ENCODE measurements at places on chromosomes 16 and 17.
A peak's percentile ranks its signal among the peaks of the same experiment; 100 is the strongest.

- DNase-seq, result no peak
Measured at GRCh38 chr17:39462631-39463375, 1.5 kb downstream of the CDK12 start.

- no peak for DNase-seq
Measured at GRCh38 chr17:77869665-77870132, 88.8 kb upstream of the TNRC6C start.

GRCh38 chr17:1232786-1233185 lies 37.5 kb upstream of the BHLHA9 start:
- no peak for DNase-seq

- DNase-seq, result no peak
Measured at GRCh38 chr17:1546292-1546922, 16.2 kb downstream of the PITPNA start.

DNA sequence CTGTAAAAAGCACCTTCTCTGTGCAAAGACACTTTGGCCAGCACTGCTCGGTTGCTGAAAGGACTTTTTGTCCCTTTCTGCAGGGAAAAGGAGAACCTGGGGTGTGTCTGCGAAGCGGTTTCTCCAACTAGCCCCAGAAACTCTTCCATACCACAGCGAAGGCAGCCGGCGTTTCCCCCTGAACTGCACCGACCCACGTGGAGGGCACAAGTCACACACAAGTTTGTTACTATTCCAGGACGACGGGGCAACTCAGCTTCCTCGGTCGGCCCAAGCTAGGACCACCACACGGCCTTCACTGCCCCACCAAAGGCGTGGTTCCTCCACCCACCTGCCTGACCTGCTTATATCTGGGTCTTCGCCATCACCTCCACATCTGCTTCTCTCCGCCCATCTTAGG lies 1.9 kb downstream of the RTN4RL1 start:
- no peak for DNase-seq

GRCh38 chr17:55806745-55807495 lies 56.1 kb downstream of the PCTP start:
- no peak for DNase-seq

GRCh38 chr16:81181013-81181720 lies 57.3 kb upstream of the BCO1 start:
- DNase-seq, result no peak

- no peak for DNase-seq
Measured at GRCh38 chr16:83458612-83459011, 349.2 kb upstream of the HSBP1 start.

DNA sequence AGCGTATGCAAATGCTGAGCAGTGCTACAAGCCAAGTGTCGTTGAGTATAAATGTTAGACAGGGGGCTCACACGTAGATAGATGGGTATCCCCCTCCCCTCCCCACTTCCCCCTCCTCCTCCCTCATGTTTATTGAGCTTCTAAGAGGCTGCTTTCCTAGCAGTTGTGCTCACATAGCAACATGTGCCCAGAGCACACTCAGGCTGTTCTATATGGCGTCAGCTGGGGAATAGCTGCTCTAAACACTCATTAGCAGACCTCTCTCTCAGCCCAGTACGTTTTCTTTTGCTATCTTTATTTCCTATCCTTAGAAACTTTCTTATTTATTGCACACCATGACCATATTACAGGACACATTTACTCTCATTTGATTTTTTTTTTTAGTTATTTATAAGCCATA lies 1.8 kb downstream of the KCNJ2 start:
- no peak for DNase-seq

DNA sequence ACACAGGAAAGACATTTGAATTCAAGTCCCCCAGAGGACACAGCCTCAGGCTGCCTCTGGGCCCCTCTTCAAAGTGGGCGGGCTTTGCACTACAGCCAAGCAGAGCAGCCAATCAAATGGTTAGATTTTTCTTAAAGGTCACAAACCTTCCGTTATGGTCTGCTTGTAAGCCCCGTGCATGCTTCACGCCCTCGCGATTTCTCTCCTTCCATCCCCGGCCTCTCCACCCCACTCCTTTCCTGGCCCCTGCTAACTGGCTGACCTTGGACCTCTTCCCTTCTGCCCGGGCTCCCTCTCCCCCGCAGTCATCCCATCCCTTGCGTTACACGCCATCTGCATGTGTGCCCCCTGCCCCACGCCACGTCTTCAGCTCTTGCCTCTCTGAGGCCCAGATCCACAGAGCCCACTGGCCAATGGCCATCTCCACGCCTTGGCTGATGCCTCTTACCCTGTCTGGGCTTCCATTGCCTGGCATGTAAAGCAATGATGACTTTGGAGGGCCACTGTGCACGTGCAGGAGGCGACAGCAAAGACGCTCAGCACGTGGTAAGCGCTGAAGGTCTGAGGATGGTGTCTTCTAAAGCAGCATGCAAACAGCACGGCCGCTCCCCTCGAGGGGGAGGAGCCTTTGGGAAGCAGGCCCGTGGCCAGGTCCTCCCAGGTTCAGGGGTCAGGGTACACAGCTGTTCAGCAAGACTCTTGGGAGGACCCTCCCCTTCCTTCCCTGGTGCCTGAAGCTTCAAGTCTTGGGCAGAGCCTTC lies 86.8 kb downstream of the ZDHHC7 start:
- DNase-seq, result no peak

GRCh38 chr16:47722046-47722445 lies 260.9 kb downstream of the PHKB start:
- no peak for DNase-seq

DNA sequence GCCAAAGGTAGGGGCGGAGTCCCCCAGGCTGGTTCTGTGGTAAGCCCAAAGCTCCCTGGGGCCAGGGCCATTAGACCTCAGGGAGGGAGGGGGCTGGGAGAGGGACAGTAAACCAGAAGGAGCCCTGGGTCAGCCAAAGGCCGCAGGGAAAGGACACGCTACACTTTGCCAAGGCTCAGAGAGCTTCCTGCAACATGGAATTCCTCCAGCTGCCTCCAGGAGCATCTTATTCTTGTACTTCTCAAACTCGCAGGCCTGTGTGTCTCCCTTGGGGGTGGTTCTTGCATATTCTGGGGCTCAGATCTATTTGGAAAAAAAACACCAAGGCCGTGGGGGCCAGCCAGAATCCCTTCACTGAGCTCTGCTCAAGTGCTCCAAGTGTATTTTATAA lies 25.1 kb downstream of the AKAP1 start:
- no peak for DNase-seq

GRCh38 chr17:45686250-45686649 lies 97.9 kb upstream of the CRHR1 start:
- DNase-seq, result no peak

DNA sequence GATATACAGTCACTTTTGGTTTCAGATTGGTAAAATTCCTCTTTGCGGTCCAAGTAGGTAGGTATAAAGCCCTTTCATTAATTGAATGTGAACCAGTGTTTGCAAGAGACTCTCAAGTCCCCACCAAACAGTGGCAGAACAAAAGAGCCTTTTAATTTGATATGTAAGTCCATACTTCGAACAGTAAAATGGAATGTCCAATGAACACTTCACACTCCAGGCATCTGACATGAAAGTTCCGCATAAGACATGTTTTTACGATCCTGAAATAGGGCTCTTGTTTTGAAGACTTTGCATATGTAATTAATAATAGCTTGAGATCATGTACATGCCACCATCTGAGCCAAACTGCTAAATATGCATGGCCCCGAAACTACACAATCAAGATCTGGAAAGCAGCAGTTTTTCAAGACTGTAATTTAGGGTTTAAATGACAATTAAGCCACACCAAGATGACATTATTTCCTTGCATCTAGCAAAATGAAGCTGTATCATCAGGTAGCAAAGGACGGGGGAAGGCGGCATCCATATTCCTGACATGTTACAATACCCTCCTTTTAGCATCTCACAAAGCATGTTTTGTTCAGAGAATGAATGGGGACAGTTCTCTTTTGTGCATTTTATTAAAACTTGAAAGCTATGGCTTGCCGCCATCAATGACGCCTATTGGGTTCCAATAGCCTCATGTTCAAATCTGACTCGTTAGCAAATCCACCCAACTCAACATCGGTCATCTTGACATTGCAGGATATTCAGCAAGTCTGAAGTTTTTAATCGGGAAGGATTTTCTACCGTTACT lies 39.4 kb downstream of the LITAF start:
- DNase-seq, result no peak

DNA sequence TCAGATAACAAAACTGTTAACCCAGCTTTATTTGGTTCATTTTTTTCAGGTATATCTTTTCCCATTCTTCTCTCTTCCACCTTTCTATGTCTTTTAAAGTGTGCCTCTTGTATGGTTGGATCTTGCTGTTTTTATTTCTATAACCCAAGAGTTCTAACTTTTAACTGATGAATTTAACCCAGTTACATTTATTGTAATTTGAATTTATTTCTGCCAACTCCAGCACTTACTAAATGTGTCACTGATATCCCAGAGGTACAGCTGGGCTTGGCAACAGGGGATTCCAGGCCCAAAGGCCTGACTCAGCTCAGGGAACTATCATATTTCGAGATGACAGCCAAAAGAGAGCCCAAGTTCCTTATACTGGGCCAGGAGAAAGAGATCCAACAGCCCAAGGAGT lies 200.1 kb downstream of the GSG1L start:
- DNase-seq, result no peak

GRCh38 chr16:79411805-79412204 lies 188.7 kb downstream of the MAF start:
- DNase-seq, result no peak

GRCh38 chr16:77539421-77540034 lies 104.7 kb upstream of the ADAMTS18 start:
- DNase-seq, result no peak

- no peak for DNase-seq
Measured at GRCh38 chr17:80474231-80474960, 2.0 kb downstream of the NPTX1 start.

GRCh38 chr17:41992576-41992975 lies 24.7 kb downstream of the DNAJC7 start:
- no peak for DNase-seq

GRCh38 chr16:73149334-73149733 lies 101.4 kb upstream of the ZFHX3 start:
- DNase-seq, result no peak

GRCh38 chr16:24075931-24076716 lies 180.0 kb upstream of the CACNG3 start:
- peak; percentile 7 for DNase-seq

GRCh38 chr17:30005709-30006320 lies 64.4 kb downstream of the EFCAB5 start:
- DNase-seq, result no peak

DNA sequence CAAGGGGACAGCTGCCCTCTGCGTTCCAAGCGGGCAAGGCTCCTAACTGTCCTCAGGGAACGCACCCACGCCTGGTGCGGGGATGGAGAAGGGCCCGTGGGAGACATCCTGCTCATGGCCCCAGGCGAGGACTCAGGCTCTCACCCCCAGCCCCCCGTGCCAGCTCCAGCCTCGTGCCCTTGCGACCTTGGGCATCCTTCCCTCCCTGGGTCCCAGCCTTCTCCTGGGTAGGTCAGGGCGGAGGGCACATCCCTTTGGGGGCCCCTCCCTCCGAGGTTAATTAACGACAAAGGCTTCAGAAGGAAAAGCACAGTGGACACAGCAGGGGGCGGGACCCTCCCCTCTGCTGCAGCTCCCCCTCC lies 3.0 kb downstream of the PGAP6 start:
- DNase-seq, result no peak

- DNase-seq, result no peak
Measured at GRCh38 chr17:68089881-68090280, 54.3 kb downstream of the KPNA2 start.

DNA sequence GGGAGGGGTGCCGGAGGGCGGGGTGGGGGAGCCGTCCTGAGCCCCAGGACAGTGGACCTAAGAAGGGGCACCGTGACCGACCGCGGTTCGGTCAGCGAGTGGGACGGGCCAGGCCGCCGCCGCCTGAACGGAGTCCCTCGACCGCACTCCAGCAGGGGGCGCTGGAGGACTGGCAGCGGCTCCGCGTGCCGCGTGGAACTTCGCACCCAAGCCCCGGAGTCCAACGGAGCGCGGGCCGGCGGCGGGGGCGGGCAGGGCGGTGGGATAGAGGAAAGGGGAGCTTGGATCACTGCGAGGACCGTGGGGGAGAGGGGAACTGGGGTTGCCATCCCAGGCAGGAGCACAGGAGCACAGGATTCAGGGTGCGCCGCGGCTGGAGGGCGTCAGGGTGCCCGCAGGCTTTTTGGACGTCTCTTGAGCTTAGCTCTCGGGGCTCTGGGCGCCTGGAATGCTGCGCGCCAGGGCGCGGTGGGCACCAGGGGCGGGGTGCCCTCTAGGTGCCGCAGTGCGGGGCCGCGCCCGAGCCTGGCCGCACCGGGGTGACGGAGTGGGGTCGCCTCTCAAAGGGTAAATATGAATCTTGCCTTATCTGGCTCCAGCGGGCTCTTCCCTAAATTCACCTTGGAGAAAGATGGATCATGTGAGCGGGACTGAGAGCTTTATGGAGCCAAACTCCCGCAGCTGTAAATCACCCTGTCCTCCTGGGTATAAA lies 379 bp upstream of the OTOP2 start:
- DNase-seq, result peak; percentile 44

GRCh38 chr17:2983255-2983654 lies 80.2 kb downstream of the OR1D5 start:
- DNase-seq, result no peak

Measured in stimulated activated CD4-positive, alpha-beta T cell treated with anti-CD3 and anti-CD28 coated beads, Interleukin-12 subunit alpha, Interleukin-12 subunit beta, amount 100 ng/mL, for 48 hours (primary cell).